ENCODE measurements at places on chromosomes 6 and 20.

DNA sequence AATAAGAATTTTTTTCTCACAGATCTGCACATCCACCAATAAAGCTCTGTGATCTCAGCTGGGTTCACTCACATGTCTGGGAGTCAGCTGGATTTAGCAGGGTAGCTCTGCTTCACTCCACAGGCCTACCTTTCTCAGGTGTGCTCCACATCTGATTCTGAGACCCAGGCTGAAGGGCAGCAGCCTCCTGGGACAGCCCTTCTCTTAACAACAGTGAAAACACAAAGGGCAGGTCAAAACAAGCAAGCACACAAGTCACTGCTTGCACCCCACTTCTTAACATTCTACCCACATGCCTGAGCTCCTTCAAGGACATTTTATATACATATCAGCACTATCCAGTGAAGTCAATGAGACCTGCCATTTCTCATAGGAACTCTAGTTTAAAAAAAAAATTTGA lies 96.0 kb upstream of the MAP3K4 start:
- no peak for DNase-seq

DNA sequence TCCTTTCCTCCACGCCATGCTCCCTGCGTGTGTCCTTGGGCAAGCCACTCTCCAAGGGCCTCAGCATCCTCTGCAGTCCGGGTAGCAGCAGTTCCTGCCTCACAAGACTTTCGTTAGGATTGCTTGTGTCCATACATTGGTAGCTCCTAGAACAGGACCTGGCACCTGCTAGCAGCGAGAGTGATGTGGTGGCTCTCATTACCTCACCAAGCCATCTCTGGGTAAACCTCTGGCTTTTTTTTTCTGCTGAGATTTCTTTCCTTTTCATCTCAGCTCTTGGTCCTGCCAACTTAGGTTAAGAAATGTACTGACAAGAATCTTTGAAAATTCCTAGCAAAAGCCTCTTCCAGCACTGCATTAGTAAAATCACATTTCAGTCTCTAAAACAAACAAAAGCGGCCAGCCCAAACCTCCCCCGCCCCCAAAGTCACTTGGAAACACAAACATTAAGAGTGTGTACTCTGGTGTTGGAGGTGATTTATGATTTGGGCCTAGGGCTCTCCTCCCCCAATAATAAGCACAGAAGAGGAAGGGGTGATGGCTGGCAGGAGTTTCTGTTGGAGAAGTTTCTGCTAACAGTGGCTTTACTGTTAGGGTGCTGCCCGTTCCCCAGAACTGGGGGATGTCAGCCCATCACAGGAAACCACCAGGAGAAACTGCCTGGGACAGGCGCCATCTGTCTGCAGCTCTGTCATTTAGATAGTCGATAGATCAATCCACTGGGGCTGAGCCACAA lies 199.2 kb downstream of the CD83 start:
- DNase-seq, result peak; percentile 18

GRCh38 chr6:127381384-127381783 lies 38.0 kb upstream of the ECHDC1 start:
- no peak for DNase-seq

- no peak for DNase-seq
These were observed 186.7 kb upstream of the ARID1B start for GRCh38 chr6:156590482-156590881.

GRCh38 chr6:19999319-20000191 lies 162.4 kb downstream of the ID4 start:
- DNase-seq, result peak; percentile 36

DNA sequence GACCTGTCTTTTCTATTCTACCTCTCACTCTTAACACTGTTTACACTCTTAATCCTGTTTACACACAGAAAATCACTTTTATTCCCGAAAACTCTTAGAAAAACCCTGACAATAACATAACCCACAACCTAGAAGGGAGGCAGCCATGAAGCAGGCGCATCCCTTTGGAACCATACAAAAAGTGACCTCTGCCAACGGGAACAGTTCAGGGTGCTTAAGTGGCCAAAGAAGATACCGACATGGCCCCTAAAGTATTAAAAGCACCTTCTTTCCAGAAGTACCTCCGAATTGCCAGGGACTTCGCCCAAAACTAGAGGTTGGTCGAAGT lies 490 bp downstream of the MMUT start:
- no peak for DNase-seq

DNA sequence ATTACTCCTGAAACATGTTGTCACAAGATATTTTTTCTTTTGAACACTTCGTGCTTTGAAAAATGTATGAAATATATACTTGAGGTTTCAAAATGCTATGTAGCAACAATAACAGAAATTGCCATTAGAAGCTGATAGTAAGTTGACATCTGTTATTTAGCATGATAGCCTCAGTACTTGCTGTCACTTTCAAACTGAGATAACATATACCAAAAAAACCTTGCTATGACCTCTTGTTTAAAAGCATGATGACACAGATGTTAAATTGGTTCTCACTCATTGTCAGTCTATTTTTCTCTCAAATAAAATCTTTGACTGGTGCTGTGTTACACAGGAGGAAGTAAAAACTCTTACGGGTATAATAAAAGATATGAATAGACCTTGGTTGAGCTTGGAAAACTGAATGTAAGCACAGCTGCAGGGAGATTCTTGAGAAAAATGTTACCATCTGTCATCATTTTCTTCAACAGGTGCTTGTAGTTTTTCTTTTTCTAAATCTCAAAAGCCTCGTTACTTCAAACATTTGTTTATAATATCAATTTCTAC lies 18.6 kb downstream of the MOXD1 start:
- DNase-seq, result no peak

GRCh38 chr6:136790411-136791295 lies 1.6 kb downstream of the MAP3K5 start:
- no peak for DNase-seq

DNA sequence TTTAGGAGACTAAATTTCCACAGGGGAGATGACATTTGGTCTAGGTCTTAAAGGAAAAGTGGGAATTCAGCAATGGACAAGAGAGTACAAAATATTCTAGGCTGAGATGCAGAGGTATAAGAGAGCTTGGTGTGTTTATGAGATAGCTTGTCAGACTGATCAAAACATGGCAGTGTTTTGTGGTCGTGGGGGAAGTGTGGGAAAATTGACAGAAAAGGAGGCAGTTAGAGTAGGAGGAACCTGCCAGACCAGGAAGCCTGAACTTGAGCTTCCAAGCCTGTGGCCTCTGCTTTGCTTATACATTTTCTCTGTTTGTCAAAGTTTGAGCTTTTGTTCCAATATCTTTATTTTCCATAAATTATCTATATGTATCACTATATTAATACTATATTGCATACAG lies 69.5 kb upstream of the MAP3K7 start:
- DNase-seq, result no peak

- peak; percentile 33 for DNase-seq
These were observed 19.3 kb upstream of the EFCAB8 start for GRCh38 chr20:32839227-32839981.

- DNase-seq, result no peak
These were observed 9.1 kb downstream of the YTHDF1 start for GRCh38 chr20:63206878-63207277.

- DNase-seq, result no peak
These were observed 41.5 kb downstream of the MYB start for GRCh38 chr6:135222623-135223022.

GRCh38 chr20:62196286-62196685 lies 13.5 kb downstream of the MTG2 start:
- no peak for DNase-seq

- no peak for DNase-seq
These were observed 767.0 kb upstream of the POU3F2 start for GRCh38 chr6:98067375-98067774.

GRCh38 chr6:169344750-169345065 lies 91.1 kb upstream of the THBS2 start:
- no peak for DNase-seq

- DNase-seq, result no peak
These were observed 102.1 kb downstream of the PRDM1 start for GRCh38 chr6:106188104-106188794.

DNA sequence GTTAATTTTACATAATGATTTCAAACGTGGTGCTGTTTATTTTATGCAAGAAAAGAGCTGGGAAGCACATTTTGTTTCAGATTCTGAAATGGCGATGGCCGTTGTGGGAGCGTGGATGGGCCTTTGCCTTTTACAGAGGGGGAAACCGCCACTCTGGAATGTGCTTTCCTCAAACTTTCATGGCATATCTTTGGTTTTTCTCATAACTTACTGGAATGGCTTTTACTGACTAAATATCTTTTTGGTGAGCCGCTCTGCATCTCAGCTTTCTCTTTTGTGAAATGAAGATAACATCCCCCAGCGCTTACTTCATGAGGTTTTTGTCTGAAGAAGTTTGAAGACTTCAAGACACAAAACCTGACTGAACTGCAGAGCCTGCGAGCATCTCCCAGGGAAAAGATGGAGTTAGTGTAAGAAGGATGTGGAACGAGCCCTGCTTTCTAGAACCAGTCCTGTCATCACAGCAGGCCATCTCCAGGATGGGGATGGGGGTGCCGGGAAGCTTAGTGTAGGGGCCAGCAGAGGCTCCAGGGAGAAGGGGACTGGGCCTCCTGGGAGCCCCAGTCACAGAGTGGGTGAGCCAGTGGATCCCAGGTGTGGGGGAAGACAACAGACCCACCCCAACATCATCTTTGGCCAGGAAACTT lies 61.8 kb upstream of the TIAM2 start:
- DNase-seq, result no peak

DNA sequence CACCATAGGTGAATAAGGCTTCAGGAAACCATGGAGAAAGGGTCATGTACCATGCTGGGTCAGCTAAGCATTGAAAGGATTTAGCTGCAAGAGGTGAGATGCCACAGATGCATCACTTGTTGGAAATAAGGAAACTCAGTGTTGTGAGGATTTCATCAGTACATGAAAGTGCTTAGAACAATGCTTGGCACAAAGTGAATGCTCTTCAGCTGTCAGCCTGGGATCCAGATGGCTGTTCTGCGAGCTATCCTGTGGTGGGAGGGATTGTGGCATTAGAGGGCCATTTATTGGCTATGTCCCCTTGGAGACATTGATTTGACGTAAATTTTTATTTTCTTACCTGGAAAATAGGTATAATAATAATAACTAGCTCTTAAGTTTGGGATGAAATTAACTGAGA lies 53.0 kb downstream of the ELOVL2 start:
- DNase-seq, result no peak

GRCh38 chr6:114020196-114020595 lies 49.2 kb upstream of the HDAC2 start:
- DNase-seq, result no peak

- DNase-seq, result no peak
These were observed 135.1 kb downstream of the TBXT start for GRCh38 chr6:166032366-166033200.

GRCh38 chr6:17962436-17963031 lies 24.9 kb downstream of the KIF13A start:
- DNase-seq, result no peak

- DNase-seq, result no peak
These were observed 85.9 kb upstream of the TRAF3IP2 start for GRCh38 chr6:111691345-111692225.

- no peak for DNase-seq
These were observed 195.8 kb upstream of the FUT9 start for GRCh38 chr6:95819939-95820338.

GRCh38 chr6:121338366-121338765 lies 4.1 kb upstream of the TBC1D32 start:
- DNase-seq, result no peak

DNA sequence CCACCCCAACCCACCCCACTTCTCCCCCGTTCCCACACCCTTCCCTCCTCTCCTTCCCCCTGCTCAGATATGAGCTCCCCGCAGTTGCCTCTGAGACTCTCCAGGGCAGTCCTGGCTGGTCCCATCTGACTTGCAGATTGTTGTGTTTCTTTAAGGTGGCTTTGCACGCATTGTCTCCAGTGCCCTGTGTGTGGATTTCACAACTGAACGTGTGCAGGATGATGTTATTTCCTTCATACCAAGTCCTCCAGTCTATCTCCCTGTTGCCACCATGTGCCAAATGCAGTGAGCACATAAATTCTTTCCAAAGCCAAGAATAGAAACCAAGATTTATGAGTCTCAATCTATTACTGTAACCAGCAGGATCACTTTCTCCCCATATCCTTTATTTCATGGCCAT lies 79.1 kb downstream of the TMEM242 start:
- DNase-seq, result no peak
